ENCODE measurements at places on chromosomes 4 and X. TPM values are rescaled to one million over a fixed set of nuclear protein-coding genes. Genes with fewer than 3 reads are reported as not detected.

The SMARCA1 gene
- 12.8 TPM for polyA plus RNA-seq

The PABPC1L2B gene
- not detected for polyA plus RNA-seq

The F8A3 gene
- not detected for polyA plus RNA-seq

The SPANXN4 gene
- polyA plus RNA-seq: not detected

The CXorf65 gene
- polyA plus RNA-seq: not detected

The CLDN34 gene
- polyA plus RNA-seq: 0.18 TPM

The PRSS48 gene
- not detected for polyA plus RNA-seq

The NEK1 gene
- 5.8 TPM for polyA plus RNA-seq

The PAGE5 gene
- polyA plus RNA-seq: not detected

The PFKFB1 gene
- polyA plus RNA-seq: not detected

The SPACA5 gene
- not detected for polyA plus RNA-seq

The NDST4 gene
- polyA plus RNA-seq: 0.19 TPM
